Hindlimb muscle (tissue), 1 donor: ENCODE measurements at places on chromosomes 1 and 21. TPM values are rescaled to one million over a fixed set of nuclear protein-coding genes. Genes with fewer than 3 reads are reported as not detected.

DNA sequence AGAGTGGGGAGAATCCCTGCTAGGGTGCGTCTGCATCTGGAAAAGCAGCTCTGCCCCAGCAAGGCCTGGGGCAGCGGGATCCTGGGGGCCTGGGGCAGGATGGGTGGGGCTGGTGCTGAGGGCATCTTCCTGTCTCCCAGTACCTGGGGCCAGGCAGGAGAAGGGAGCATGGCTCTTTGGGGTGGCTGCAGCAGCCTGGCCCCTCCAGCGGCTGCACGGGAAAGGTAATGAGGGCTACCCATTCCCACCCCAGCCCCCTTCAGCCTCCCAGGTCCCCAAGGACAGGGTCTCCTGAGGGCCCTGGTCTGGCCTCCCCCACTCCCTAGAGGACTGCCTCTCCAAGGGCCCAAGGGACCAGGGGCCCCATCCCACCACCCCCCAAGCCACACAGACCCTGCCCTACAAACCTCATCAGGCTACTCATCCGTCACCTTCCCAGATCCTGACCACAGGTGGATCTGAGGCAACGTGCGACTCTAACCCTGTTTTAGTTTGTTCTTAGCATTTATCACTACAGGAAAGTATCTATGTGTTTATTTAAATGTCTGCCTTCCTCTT is 910 bp upstream of the ANKRD65 start:
- DNase-seq: no peak

GRCh38 chr1:9230869-9231533 is 3.6 kb upstream of the H6PD start:
- no peak for DNase-seq

DNA sequence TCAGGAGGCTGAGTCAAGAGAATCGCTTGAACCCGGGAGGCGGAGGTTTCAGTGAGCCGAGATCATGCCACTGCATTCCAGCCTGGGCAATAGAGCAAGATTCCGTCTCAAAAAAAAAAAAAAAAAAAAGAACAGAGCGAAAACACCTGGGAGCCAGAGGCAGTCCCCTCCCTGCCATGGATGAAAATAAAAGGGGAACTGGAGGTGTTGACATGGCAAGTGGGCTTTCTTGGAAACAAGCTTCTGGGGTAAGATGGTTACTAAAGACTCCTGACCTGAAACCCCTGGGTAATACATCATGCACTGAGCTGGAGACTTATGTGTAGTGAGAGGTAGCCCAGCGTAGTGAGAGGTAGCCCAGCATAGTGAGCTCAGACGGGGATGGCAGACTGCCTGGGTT is 31.6 kb downstream of the ADCY10 start:
- DNase-seq: no peak

Gene S100A7
- polyA plus RNA-seq: not detected

DNA sequence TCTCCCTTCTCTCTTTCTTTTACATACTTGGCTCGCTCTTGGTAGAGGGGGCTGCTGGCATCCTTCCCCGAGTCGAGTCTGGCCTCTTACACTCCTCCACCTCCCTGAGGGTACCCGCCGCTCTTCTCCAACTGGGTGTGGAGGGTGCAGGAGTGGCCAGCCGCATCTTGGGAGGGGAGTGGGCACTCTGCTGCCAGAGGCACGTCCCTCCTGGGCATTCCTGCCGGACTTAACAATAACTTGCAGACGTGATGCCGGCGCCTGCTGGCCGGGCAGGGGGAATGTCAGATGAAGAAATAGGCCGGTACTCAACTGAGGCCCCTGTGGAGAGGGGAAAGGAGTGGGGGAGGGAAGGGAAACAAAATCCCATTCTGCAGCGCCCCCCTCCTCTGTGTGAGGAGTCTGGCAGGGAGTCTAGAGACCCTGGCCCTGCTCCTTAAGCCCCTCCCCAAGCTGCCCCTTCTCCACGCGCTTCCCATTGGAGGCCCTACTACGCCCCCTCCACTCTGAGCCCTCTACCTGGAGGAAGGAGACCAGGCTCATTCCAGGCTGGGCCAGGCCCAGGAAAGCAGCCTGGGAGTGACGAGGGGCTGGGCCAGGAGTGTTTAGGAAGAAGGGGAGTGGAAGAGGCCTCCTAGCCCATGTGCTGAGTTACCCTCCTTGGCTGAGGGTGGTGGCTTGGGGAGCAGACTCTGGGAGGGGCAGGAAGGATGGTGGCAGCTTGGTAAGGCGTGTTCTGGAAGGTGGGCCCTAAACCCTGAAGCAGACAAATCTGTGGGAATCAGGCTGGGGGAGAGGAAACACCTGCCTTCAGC is 1.8 kb downstream of the ATP2B4 start:
- DNase-seq: peak; percentile 63

DNA sequence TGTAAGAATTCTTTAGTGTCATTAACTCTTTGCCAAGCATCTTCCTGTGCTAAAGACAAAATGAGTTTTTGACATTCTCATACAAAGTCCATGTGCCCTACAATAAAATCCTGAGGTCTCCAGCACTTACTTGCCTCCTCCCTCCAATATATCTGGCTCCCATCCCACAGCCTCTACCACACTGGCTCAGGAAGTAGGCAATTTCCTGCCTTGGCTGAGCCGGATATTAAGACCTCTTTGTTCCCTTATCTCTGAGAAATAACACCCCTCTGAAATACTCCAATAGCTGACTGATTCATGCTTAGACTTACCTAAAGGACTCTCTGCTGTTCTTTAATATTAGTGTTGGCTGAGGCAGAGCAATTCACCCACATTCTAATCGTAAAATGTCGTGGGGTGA is 37.6 kb upstream of the GORAB start:
- no peak for DNase-seq

Gene LRRIQ3
- polyA plus RNA-seq: 0.89 TPM

DNA sequence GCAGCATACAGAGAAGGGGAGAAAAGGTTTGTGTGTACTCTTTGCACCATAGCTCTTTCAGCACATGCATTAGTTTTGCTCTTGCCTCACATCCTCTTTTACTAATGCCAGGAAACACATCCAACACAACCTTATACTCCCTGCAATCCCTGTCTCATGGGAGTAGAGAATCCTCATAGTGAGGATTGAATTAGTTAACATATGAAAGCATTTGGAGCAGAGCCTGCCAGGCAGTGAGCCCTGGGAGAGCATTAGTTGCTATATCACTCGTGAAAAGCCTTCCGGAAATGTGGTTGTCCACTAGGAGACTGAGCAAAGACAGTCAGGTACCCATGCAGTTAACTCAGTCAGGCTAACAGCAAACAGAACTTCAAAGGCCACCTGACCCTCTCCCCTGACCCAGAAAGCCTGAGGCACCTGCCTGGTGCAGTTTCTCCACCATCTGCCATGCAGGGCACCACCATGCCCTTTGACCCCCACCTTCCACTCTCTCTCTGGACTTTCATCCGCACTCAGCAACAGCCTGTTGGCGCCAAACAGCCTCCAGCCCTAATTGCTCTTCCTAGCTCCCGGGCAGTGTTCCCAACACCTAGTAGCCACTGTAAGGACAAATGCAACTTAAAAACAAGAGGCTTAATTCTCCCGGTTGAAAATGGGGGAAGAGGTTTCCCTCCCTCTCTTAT is 14.9 kb upstream of the AGT start:
- no peak for DNase-seq
